Transverse colon (tissue), 4 donors: ENCODE measurements at places on chromosomes 3 and 15. TPM values are rescaled to one million over a fixed set of nuclear protein-coding genes. Genes with fewer than 3 reads are reported as not detected.

The ADGRG7 gene
- total RNA-seq: 13.5 TPM

The ITGB5 gene
- total RNA-seq: 572 TPM

GRCh38 chr3:179410331-179410730, 40.9 kb downstream of the GNB4 start:
- DNase-seq: no peak

- no peak for DNase-seq
Measured at GRCh38 chr3:77190374-77190773, 150.5 kb downstream of the ROBO2 start.

GRCh38 chr3:100407977-100408532, 6.7 kb downstream of the LNP1 start:
- DNase-seq: no peak

GRCh38 chr3:38490281-38491030, 5.7 kb upstream of the EXOG start:
- no peak for DNase-seq

DNA sequence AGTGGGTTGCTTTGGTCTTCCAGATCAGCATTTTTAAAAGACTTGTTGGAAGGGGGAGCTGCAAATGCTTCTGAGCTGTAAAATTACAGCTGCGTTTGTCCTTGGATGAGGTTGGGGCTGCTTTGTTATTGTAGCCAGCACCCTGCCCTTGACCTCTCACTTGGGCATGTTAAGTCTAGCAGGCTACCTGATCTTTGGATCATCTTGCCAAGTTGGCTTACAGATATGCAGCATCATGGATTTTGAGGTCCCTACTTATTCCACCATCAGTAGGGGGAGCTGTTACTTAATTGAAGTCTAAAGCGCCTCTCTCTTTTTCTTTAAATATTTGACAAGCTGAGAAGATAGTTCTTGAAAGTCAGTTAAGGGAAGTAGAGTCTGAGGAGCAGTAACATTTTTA, 793.0 kb downstream of the MCTP2 start:
- DNase-seq: no peak

DNA sequence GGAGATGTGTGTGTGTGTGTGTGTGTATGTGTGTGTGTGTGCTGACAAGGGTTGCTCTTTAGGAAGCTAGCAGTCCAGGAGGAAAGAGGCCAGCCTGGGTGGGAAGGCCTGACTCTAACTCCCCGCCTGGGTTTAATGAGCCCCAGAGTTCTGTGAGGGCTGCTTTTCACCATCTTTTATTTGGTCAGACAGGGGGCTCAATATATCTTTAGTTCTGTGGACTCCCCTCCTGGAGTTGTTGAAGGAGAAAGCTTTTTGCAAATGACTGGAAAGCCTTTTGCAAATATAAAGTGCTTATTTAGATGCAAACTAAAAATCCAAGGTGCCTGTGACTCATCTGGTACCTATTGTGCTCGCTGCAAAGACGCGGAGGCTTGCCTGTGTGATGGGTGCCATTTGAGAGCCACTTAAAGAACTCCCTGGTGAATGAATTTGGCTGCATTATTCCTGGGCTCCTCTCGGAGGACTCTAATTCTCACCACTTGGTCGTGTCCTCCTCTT, 24.5 kb downstream of the DRD3 start:
- DNase-seq: no peak

- no peak for DNase-seq
Measured at GRCh38 chr3:31322460-31322859, 210.3 kb upstream of the STT3B start.

DNA sequence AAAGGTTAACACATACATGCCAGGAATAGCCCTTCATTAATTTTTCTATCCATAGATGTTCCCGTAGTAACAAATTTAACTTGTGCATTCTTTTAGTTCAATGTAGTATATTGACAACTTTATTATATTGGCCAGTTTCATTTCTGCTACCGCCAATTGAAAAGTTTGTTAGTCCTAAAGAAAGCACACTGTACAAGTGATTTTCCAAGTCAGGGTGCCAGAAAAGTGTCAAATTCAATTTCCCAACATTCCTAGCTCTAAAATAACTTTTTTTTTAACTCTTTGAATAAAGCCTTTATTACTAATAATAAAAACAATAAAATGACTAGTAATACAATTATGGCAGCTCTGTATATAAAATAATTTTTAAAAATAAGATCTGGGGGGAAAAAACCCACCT, 68.9 kb downstream of the IMPG2 start:
- no peak for DNase-seq

The TRIM71 gene
- not detected for total RNA-seq

The PLS1 gene
- 344 TPM for total RNA-seq

GRCh38 chr3:129746629-129747028, 140.2 kb upstream of the PLXND1 start:
- no peak for DNase-seq

DNA sequence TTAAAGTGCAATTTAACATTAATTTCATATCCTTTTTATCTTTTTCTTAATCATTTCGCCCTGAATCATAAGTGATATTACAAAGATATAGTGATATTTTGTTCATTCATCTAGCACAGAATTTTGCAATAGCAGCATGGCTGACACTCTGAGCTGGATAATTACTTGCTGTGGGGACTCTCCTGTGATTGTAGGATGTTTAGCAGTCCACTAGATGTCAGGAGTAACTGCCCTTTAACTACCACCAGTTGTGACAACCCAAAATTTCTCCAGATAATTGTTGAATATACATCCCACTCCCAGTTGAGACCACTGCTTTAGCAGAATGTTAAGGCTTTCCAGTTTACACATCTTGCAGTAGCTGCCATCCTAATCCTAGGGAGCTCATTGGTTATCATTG, 196.8 kb upstream of the MBNL1 start:
- no peak for DNase-seq

- DNase-seq: no peak
Measured at GRCh38 chr3:9787714-9788113, 4.6 kb downstream of the TADA3 start.

The PLOD2 gene
- 81.6 TPM for total RNA-seq

The TUSC7 gene
- not detected for total RNA-seq

DNA sequence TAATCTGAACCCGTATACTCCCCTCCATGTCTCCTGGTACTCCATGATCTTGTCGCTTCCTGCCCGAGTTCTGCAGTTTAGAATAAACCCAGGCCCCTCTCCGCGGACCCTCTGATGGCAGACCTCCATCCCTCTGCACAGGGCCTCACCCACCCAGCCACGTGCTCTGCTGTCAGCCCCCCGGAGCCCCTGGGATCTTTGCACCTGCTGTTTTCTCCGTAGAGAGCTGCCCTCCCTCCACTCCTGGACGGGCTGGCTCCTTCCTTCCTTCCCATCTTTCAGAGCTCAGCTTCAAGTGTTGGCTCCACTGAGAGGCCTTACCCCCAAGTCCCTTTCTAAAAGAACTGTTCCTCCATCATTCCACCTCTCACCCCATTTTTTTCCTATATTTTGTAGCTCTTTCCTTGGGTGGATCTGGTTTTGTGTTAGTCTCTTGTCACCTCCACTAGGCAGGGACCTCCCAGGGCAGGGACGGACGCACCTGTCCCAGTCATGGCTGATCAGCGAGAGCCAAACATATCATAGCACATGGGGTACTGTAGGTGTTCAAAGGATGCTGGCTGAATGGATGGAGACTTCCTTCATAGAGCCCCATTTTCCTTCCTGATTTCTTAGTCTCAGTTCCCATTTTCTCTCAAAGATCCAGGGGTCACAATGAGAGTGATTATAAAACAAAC, 106.6 kb downstream of the VGLL4 start:
- DNase-seq: no peak

DNA sequence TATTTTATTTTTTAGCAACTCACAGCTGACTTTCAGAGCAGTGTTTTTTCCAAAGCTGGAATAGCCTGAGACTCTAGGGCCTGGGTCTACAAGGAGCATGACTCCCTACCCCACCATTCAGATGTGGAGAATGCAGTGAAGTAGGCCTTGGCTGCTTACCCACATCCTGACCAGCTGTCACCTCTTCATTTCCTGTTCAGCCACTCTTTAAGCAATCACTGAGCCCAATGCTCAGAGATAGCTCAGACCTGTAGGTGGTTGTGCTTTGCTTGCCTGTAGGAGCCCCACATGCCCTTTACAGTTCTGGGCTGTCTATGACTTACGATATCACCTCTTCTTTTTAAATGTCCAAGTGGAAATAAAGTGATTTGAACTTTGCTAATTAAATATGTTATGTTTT, 148.1 kb downstream of the NEK11 start:
- DNase-seq: no peak

The SMAD6 gene
- total RNA-seq: 10.8 TPM

DNA sequence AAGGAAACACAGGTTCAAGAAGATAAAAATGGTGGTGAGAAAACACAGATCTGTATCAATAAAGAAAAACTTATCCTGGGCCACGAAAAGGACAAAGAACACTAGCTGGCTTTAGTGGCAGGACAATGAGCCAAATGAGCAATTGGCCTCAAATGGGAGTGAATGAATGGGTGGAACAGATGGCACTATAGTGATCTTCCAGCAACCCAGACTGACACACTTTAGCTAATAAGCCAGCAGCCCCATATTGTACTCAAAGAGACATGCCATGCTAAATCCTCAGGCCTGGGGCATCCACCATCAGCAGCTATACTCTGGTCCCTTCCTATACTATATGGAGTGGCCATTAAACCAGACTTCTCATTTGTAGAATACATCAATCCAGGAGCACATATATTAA, 60.0 kb upstream of the GADL1 start:
- DNase-seq: no peak

GRCh38 chr3:140397847-140398246, 280.0 kb upstream of the TRIM42 start:
- DNase-seq: no peak

DNA sequence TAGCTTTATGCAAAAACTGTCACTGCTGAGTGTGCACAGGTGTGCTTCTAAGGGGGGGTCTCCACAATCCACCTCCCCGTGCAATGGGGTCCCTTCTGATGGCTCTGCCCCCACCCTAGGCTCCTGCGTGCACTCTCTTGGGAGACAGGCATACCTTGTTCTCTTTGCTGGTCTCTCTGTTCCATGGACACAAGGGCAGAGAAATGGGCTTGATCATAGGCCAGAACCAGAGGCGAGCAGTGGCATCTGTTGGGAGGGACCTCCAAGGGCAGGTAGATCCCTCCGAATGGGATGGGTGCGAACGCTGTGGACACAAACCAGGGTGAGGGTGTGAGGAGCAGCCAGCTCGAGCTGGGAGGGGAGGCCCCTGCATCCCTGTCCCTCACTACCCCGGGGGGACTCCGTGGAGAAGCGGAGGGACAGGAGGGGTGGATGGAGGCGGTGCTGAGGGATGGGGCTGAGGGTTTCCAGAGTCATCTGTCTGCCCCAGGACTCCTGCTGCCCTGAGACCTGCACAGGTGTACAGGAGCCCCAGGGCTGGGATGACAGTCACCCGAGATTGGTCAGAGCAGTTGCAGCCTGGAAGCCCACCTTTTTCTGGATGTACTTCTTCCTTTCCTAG, 175.0 kb downstream of the KLF13 start:
- DNase-seq: no peak

DNA sequence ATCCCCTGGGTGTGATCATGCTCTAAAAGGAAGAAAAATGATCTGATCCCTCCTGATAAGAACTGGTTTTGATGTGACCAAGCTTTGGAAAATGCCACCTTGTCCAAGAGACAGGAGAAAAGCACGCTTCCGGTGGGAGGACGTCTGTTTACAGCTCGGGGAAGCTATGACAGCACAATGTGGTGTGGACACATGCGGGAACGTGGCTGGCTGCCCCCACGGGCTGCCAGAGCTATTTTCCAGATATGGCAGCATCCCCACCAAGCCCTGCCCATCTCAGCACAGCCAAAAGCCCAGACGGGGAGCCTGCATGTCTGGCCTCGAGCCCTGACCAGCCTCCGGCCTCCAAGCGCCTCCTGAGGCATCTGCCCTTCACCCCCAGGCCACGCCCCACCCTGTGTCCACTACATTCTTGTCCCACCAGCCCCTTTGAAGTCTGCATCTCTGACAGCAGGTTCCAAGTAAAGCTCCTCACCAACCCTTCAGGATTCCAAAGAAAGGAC, 63.2 kb upstream of the HRH1 start:
- DNase-seq: peak; percentile 17

GRCh38 chr3:107660306-107660976, 137.7 kb downstream of the BBX start:
- DNase-seq: no peak

GRCh38 chr3:33131331-33132018, 17.7 kb downstream of the CRTAP start:
- no peak for DNase-seq

DNA sequence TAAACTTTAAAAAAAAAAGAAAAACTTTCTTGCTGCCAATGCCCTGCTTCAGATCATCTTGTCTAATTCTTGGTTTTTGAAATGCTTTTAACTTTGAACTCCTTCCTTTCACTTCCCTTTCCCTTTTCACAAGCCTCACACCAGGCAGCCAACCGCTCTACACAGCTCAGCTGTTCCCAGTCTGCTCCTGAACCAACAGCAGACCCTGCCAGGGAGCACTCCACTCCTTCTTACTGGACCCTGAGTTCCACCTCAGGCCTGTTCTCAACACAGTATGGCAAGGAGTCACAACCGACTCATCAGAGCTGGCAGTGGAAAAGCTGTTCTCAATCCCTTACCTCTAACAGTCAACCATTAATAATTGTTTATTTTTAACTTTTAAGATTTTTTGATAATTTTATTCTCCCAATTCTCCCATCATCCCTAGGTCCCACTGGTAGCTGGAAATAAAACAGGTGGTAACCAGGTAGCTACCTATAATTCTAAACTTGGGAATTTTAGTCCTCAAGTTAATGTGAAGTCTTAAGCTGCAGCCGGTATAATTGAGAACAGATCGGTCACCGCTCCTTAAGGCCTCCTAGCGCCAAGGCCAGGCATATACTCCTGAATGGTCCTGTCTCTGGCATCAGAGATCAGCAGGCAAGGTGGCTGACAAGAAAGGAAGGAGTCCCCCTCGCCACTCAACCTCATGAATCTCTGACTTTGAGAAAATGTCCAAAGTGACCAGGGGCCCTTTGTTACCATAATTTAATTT, 43.9 kb downstream of the BOC start:
- no peak for DNase-seq

DNA sequence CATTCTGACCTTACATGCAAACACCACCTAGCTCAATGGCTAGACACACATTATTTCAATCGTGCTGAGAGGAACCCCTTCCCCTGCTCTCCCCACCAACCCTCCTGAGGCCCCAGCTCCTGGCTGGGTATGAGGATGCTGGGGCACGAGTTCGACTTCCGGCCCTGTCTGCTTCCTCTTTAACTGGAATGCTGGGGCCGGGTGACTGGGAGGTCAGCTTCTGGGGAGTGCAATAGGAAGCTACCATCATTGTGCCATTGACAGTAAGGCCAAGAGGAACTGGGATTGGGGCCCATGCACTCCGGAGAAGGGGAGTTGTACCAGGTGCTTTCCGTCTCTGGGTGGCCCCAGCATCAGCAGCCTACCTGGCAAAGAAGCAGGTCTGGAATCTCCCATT, 15.6 kb upstream of the TLE3 start:
- peak; percentile 38 for DNase-seq

DNA sequence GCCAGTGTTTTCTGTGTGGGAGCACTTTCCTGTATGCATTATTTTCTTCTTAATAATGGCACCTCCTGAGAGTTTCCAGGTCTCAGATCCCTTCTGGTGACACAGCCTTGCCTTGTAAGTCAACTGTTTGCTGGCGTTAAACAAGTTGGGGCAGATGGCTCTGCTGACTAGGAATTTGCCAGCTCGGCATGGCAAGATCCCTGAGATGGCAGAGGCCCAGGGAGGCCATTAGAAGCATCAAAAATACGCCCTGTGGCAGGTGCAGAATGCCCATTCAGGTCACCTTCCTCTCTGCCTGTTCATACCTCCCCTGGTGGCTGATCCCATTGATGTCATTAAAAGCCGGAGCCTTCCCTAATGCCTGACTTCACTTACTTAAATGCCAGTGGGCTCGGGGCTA, 320.9 kb upstream of the CTDSPL start:
- DNase-seq: no peak

- no peak for DNase-seq
Measured at GRCh38 chr3:139218046-139218445, 125.8 kb upstream of the MRPS22 start.
